ENCODE measurements at places on chromosomes 12 and 14.

DNA sequence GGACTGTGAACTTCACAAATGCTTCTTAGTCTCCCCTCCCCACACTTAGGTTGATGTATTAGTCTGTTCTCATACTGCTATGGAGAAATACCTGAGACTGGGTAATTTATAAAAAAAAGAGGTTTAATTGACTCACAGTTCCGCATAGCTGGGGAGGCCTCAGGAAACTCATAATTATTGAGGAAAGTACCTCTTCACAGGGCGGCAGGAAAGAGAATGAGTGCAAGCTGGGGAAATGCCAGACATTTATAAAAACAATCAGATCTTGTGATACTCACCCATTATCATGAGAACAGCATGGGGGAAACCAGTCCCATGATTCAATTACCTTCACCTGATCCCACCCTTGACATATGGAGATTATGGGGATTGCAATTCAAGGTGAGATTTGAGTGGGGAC lies 178.8 kb downstream of the SLC38A4 start:
- no peak for DNase-seq

DNA sequence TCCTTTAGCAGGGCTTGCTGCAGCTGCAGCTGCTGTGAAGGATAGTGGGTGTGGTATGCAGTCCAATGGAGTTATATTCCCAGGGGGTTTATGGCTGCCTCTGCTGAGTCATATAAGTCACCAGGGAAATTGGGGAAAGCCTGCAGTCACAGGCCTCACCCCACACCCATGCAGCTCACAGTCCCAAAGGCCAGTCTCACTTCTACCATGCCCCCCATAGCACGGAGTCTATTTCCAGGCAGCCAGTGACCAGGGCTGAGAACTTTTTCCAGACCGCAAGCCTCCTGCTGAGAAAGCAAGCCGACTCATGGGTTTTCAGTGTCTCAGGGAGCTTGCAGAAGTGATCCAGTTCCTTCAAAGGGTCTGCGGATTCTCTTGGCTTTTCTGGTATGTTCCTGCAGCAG lies 322.4 kb upstream of the CLEC14A start:
- no peak for DNase-seq

- DNase-seq: no peak
These were observed 24.2 kb downstream of the CCDC92 start for GRCh38 chr12:123948401-123948795.

DNA sequence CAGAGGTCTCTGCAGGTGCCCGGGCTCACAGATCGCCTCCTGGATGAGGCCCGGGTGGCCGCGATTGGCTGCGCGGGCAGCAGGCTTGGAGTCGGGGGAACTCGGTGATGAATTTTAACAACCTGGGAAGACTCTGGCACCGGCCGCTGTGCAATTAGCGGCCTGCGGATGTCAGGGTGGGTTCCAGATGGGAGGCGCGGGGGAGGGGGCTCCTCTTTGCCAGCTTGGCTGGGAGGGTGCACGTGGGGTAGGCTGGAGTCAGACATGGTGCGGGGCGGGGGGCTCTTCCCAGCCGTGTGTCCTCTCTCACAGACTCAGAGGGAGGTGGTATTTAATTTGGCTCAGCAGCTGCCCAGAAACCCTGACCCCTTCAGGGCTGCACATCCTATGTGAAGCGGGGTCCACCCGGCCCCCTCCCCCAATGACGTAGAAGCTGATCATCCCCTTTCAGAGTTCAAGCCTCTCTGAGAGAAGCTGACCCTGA lies 81.4 kb downstream of the KIF26A start:
- DNase-seq: no peak

GRCh38 chr12:53803703-53804102 lies 51.9 kb upstream of the CISTR start:
- DNase-seq: no peak

GRCh38 chr12:111598637-111599452 lies at the start of gene ATXN2:
Gene ATXN2, minus strand, starts transcription at chr12:111599315. Its CDS starts 281 bp downstream, at chr12:111599034.
- peak; percentile 95 for DNase-seq

DNA sequence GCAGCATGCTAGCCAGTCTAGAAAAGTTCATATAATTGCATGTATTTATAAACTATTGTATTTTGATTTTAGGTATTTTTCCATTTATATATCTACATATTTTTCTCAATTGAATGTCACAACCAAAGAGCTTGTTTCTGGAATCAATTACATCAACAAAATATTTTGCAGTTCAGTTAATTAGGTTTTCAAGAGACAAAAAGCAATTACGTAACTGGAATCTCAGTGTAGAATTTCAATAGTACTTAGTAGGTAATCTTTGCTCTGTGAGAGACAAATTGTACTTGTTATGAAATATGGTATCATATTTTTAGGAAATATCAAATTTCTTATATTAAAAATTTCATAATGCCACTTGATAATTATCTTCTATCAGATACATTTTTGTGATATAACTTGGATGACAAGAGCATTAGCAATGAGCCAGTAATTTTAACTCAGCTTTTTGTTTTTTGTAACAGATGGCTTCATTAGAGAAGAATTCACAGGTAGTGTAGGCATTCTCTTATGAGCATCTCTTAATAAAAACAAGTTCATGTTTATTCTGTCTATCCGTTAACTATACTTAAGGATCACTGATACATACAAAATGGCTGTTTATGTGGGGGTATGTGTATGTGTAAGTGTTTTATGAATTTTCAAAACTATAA lies 774.7 kb downstream of the C12orf50 start:
- DNase-seq: no peak

DNA sequence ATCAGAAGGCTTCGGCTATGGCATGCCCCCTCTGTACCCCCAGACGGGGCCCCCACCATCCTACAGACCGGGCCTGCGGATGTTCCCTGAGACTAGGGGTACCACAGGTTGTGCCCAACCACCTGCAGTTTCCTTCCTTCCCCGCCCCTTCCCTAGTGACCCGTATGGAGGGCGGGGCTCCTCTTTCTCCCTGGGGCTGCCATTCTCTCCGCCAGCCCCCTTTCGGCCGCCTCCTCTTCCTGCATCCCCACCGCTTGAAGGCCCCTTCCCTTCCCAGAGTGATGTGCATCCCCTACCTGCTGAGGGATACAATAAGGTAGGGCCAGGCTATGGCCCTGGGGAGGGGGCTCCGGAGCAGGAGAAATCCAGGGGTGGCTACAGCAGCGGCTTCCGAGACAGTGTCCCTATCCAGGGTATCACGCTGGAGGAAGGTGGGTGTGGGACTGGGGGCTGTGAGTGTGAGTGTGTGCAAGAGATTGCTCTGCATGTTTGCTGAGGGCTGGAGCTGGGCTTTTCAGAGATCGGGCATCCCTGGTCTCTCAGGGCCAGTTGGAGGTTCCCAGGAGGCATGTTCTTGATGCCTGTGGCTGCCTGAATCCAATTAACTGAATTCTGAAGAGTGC lies 8.6 kb downstream of the NFATC4 start:
- no peak for DNase-seq

- DNase-seq: no peak
These were observed 890 bp downstream of the KRT71 start for GRCh38 chr12:52552055-52552454.

DNA sequence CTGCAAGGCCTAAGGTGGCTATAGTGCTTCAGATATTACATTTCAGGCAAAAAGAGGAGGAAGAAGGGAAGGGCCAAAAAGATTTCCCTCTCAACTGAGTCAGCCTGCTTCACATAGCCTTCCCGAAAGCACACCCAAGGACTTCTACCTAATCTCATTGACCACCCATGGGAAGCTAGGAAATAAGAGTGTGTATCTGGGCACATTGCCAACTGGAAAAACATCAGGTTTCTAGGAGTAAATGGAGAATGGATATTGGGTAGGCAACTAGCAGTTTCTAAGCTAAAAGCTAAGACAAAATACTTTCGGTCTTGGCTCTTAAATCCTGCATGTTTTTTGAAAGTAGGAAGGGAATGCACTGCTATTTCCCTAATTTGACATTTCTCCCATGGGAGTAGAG lies 221.7 kb upstream of the GRIP1 start:
- no peak for DNase-seq

DNA sequence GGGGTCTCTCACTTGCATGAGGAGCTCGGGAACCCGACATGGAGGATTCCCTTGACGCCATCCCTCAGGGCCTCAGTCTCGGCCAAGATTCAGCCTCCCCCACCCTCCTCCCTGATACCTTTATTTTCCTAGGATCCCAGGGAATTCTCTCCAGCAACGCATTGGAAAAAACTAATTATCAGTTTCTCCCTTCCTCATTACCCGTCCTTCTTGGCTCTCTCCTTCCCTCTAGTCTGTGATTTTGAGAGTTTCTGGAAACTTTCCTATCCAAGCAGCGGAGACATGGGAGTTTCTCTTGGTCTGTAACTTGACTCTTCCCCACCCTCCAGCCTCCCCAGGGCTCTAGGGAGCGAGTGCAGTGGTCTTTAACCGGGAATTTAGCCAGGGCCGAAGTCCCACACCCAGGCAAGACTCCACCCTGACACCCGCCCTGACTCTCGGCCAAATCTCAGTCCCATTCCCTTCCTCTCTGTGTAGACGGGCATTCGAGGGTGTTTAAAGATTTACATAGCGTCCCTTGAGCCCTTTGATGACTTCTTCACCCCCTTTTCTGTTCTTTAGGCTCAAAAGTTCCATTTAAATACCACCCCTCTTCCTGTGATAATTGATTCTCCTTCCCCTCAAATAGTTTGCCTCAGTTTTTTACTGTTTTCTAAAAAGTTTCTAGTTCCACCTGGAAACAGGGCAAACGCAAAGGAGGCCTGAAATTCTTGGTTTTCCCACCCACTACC lies 6.7 kb downstream of the HOXC5 start:
- no peak for DNase-seq

DNA sequence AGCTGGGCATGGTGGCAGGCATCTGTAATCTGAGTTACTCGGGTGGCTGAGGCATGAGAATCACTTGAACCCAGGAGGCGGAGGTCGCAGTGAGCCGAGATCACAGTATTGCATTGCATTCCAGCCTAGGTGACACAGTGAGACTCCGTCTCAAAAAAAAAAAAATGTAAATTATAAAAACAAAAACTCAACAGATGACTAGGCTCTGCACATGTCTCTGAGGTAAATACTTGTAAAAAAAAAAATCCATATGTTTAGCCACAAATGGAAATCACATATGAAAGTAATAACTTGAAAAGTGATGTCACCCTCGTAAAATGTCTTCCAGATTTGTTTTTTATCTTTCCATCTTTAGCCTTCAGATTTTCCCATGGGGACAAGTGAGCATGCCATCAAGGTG lies 85.0 kb downstream of the KICS2 start:
- DNase-seq: no peak

DNA sequence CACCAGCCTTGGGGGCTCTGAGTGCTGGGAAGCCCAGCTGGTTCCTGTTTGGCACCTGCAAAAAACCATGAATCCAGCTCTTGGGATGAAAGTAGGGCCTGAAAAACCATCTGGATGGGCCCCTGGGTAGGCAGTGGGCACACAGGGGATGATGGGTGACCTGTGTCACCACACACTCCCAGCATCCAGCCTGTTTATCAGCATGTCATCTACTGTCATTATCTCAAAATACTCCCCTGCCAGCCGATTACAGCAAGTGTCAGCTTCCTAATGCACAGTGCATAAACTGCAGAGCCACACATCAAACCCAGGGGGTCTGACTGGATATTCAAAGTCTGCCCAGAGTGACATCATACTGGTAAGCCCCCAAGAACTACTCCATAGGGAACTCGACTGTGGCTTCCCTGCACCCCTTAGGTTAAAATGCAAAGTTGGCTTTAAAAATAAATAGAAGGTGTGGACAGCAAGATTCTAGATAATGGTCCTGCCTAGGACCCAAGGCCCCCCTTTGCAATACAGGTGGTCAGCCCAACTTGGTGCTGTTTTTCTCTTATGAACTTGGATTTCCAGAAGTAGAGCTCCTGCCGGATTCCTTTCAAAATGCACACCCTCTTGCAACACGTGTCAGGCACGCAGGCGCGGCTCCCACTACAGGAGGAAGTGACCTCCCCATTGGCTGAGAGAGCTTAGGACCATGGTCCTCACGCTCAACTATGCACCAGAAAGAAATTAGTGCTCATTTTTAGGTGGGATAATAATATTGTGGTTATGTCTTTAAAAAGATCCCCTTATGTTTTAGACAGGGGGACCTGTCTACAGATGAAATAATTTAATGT lies 94.1 kb downstream of the GCH1 start:
- DNase-seq: no peak
